Anterior cingulate cortex (tissue), 58 donors: ENCODE measurements at places on chromosomes 1 and 21.

- DNase-seq = no peak
Measured at GRCh38 chr1:246139745-246140182, 367.3 kb downstream of the SMYD3 start.

DNA sequence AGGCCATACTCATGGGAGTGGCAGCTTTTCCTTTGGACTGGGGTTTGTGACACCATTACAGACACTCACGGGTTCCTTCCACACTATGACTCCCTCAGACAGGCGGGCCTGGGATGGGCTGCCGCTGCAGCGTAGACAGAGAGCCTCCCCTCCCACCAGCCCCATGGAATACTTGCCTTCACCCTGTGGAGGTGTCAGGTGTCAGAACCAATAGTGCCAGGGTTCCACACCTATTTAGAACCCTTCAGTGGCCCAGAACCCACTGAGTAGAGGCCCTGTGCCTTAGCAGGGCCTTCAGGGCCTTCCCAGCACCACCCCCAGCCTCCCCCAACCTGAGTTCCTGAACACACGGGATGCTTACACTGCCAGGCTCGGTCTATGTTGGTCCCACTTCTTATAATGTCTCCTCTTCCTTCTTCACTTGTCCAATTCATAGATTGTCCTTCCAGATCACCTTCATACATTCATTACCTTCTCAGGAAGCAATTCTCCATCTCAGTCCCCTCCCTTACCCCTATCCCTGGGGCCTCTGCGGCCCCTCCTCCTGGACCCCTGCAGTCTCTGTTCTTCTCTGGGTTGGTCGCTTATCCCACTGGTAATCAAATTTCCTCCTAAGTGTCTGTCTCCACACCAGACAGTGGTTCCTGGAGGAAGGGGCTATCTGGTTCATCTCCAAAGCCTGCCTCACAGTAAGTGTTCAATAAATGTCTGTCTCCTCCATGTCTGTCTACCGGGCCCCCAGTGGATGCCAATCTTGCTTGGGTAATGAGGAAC, 1.4 kb upstream of the RHBG start:
- DNase-seq = no peak

GRCh38 chr21:30251781-30252180, 31.0 kb downstream of the KRTAP24-1 start:
- no peak for DNase-seq

DNA sequence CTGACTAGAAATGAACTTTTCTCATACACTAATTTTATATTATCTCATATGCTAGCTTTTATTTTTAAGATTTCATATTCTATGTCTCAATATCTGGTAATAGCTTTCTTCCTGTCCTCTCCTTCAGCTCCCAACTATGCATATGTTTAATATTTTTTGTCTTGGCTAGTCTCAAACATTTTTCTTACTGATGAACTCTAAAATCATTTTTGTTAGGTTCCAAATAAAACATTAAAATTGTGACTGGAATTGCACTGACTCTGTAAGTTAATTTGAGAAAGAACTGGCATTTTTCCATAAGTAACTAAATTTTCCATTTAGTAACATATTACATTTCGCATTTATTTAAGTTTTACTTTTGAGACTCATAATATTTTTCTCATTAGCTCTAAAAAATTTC, 368.5 kb upstream of the DPYD start:
- no peak for DNase-seq

DNA sequence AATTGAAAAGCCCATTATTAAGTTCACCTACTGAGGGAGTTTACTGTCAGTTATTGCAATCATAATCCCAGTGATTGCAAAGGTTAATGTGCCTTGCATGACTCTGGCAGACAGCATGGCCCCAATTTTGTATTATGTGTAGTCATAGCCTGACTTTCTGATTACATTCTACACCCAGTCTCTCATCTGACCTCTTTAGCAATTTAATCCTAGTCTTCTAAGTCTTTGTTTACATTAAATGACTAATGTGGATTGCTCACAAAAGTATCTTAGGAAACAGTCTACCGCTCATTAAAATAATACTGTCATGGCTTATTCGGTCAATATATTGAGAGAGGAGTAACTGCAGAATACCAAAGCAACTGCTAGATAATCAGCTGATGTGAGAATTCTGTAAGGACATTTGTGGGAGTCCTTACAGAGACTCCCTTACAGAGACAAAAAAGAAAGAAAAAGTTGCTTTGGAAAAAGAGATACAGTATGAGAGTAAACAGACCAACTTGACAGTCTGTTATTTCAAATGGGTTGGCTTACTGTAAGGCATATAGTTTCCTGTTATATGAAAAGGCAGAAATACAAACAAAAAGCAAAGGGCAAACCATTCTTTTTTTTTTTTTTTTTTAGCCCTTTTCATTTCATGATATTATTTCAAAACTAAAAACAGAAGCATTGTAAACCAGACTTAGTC, 42.8 kb downstream of the SMG7 start:
- no peak for DNase-seq

DNA sequence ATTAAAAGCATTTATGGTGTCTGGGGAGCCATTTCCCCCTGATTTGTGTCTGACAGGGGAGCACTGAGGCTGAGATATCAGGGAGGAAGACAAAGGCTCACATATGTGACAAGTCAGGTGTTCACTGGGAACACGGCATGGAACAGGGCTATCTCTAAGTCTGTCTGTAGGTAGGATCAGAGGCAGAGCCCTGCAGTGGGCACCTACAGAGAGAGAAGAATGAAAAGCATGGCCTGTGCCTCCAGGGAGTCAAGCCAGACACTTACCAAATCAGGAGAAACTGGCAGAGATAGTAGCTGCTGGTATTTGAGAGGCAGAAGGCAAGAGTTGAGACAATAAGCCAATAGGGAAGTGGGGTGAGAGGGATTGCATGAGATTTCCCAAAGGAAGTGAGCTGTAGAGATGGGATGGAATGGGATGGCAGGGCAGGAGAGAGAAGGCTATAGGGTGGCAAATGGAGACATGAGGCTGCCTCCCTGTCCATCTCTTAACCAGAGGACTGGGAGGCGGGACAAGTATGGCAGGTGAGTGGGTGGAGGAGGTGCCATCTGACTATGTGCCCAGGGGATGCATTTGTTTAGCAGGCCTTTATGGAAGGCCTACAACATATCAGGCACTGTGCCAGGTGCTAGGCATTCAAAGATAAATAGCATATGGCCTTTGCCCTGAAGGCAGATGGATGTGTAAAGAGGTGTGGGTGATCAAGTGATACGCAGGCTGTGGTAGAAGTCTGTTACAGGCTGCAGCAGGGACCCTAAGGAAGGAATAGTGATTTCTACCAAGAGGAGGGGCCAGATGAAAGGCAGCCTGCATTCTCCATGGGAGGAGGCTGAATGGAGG, 136.2 kb upstream of the IPO9 start:
- no peak for DNase-seq

GRCh38 chr1:55707196-55707595, 492.0 kb upstream of the USP24 start:
- no peak for DNase-seq

- no peak for DNase-seq
Measured at GRCh38 chr1:231162970-231163829, 1.3 kb downstream of the TRIM67 start.

GRCh38 chr1:185058110-185058509, 12.8 kb downstream of the RNF2 start:
- DNase-seq = no peak

DNA sequence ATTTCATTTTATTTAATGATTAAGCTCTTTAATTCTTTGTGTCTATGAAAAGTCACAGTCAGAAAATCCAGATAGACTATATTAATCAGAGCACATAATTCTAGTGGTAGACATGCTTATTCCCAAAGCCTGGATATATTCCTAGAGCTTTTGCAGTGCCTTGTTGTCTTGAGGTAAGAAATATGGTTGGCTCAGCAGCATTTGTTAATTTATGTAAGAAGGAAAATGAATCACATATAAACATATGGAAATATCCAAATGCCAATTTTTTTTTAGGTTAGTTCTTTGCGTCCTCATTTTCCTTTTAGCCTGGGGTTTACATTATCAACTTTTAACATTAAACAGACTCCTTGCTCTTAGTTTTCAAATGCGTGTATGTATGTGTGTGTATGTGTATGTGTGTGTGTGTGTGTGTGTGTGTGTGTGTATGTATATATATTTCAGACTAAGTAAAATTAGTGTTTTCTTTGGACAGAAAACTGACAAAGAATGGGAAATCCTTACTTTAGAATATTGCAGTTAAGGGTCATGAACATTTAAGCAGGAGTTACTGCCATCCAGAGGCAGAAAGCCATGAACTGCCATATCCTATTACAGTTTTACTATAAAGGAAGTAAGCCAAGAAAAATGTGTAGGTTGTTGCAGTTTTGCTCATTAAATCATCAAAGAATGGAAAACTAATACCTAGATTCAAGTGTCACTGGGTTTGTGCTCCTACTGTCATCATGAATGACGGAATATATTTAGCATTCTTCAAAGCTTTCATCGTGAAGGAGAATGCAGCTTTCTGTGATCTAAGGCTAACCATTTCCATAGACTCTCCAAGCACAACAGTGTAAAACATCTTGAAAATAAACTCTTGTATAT, 477.1 kb upstream of the NR5A2 start:
- DNase-seq = no peak

DNA sequence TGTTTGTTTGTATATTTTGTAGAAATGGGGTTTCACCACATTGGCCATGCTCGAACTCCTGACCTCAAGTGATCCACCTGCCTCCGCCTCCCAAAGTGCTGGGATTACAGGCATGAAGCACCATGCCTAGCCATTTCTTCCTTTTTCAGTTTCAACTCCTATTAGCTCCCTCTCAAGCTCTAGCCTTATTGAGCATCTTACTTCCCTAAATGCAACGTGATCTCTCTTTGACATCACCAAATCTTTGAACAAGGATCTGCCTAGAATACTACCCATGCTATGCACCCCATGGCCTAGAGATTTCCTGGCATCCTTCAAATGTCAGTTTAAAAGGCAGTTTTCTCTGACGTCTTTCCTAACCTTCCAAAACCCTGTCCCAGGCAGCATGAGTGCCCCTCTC, 91.1 kb upstream of the NR5A2 start:
- no peak for DNase-seq

GRCh38 chr1:225962440-225962975, 21.5 kb upstream of the LEFTY2 start:
- no peak for DNase-seq

DNA sequence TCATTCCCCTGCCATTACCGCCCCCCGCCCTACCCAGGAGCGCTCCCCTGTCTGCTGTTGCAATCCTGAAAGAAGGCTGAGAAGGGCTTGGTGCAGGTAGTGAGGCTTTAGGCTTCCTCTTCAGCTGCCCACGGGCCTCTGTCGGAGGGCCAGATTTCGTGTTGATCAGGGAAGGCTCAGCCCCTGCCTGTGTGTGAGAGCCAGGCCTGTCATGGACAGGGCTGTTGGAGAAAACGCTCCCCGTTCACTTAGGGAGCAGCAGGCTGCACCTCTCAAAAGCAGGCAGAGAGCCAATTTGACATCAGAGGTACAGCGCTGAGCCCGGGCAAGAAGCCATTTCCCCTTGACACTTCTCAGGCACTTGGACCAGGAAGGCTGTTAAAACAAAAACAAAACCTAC, 19.0 kb downstream of the TEX35 start:
- DNase-seq = no peak
